ENCODE measurements at places on chromosomes 12 and 14.

GRCh38 chr14:101227611-101228594 lies 324.4 kb upstream of the RTL1 start:
- DNase-seq: no peak

DNA sequence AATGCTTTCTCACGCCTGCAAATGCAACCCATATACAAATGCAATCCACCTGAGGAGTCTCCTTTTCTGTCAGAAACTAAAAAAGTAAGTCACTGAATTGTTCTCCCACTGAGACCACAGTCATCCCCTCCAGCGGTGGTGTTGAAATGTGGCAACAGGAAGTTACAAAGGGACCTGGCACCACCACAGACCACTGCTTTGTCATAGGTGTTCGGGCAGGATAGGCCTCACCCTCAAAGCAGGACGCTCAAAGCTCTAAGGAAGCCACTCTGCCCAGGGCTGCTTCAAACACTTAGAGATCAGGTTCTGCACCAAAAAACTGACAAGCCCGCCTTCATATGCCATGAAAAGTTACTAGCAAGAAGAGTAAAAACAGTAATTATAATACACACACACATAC lies 11.3 kb downstream of the PHLDA1 start:
- DNase-seq: peak; percentile 22

DNA sequence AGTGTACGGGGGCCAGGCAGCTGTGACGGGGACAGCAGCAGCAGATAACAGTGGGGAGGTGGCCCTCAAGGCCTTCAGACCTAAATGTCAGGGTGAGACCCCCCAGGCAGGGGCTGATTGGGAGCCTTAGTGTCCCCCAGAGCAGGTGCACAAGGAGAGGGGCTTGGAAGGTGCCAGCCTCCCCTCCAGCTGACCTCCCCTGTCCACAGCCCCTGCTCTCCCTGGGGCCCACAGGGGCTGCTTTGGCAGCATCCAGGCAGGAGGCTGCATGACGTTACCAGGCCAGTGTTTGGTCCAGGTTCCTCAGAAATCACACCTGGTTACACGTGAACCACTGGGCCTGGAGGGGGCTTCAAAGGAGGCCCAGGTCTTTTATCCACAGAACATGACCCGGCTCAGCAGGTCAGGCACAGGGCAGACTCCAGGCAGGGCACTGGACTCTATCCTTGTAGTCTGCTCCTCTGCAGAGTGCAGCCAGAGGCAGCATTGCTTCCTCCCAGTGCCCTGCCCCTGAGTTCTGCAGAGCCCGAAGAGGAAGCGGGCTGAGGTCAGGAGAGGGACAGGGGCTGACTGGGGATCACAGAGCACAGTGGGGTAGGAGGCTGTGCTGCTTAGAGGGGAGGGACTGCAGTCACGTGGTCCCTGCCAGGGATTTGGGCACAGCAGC lies 2.6 kb upstream of the TRMT61A start:
- DNase-seq: no peak

GRCh38 chr14:77206877-77207389 lies 25.3 kb downstream of the TMEM63C start:
- no peak for DNase-seq

GRCh38 chr14:102185360-102185759 lies 45.7 kb downstream of the WDR20 start:
- DNase-seq: no peak

- no peak for DNase-seq
These were observed 78.3 kb downstream of the CDK17 start for GRCh38 chr12:96321941-96322340.

DNA sequence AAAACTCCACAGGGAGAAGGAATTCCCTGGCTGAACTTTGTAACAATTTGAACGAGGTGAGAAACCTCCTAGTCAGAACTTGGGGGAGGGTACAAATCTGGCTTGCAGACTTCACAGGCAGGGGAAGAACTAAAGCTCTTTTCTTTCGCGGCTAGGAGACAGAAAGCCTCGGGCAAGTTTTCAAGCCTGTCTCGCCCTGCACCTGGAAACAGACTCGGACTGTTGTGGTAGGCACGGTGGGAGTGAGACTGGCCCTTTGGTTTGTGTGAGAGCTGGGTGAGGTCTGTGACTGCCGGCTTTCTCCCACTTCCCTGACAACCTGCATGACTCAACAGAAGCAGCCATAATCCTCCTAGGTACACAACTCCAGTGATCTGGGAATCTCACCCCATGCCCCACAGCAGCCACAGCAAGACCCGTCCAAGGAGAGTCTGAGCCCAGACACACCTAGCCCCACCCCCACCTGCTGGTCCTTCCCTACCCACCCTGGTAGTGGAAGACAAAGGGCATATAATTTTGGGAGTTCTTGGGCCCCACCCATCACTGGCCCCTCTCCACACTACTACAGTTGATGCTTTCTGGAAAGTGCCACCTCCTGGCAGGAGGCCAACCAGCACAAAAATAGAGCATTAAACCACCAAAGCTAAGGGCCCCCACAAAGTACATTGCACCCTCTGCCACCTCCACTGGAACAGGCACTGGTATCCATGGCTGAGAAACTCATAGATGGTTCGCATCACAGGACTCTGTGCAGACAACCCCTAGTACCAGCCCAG lies 102.7 kb upstream of the ST8SIA1 start:
- DNase-seq: no peak

DNA sequence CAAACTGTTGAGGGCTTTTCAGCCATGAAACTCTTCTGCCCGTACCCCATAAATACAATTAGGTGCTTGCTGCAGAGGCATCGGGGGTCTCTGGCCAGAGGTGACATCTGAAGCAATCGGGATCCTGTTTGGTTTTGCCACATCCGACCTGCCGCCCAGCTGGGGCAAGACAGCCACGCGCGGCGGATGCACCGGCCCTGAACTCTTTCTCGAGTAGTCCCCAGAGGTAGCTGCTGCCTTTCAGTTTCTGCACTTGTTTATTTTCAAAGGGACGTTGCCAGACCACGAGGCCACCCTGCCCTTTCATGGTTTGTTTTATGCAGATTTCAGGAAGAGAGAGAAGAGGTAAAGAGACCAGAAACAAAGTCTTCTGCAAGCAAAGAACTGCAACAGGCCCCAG lies 10.6 kb upstream of the MLXIP start:
- DNase-seq: no peak

- no peak for DNase-seq
These were observed 946 bp downstream of the DDX24 start for GRCh38 chr14:94079891-94080620.

DNA sequence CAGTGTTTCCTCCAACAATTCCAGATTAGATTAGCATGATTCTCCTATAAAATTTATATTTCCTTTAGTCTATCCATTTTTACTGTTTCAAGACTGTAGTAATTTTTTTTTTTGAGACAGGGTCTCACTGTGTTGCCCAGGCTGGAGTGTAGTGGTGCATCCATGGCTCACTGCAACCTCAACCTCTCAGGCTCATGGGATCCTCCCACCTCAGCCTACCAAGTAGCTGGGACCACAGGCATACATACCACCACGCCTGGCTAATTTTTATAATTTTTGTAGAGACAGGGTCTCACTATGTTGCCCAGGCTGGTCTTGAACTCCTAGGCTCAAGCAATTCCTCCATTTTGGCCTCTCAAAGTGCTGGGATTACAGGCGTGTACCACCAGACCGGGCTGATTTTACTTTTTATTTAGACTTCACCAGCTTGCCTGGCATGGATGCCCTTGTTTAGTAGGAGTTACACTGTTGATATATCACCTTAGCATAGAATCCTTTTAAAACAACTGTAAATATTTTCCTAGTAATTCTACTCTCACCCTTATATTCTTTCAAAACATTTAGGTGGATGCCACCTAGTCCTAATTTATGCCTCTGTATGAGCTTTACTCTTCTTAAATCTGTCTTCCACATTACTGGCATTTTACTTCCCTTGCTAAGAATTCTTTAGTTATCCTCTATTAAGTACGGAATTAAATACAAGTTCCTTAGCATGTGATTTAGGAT lies 55.8 kb upstream of the LIMA1 start:
- DNase-seq: no peak

DNA sequence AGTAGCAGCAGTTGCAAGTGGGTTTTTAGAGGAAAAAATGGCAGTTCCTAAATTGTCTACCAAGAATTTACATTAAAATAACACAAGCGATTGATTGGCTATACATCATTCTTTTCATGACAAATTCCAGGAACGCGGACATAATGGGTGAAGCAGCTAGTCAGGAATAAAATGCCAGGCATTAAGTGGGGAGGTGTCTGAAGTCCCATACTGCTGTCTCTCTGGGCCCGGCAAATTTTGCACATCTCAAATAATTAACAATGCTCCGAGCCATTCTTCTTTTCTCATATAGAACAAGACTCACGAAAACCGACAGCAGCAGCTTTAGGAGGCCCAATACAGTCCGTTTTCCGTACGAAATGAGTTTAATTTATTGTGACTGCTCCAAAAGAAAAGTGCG lies 696 bp downstream of the RPL36AL start:
- DNase-seq: no peak

- DNase-seq: no peak
These were observed 336.5 kb downstream of the FSCB start for GRCh38 chr14:44170556-44170955.

- DNase-seq: no peak
These were observed 8.3 kb upstream of the PLEK2 start for GRCh38 chr14:67420102-67420739.

DNA sequence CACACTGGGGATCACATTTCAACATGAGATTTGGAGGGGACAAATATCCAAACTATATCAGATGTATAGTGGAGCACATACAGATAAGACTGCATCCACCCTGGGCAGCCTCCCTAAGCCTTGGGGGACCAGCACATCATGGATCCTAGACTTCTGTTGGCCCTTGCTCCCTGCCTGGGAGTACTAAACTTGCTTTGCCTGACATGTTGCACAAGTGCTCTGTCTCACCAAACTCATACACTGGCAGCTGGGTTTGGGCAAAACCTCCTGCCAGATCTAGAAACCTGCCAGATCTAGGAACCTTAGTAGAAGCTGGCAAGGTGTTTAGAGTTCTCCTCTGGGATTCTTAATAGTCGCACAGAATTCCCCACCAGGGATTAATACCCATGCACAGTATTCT lies 18.4 kb upstream of the DHRS4 start:
- DNase-seq: no peak

- no peak for DNase-seq
These were observed 246.2 kb upstream of the GRIP1 start for GRCh38 chr12:66925083-66925482.

- no peak for DNase-seq
These were observed 16.4 kb upstream of the PUS1 start for GRCh38 chr12:131912518-131913274.

GRCh38 chr14:62445570-62445969 lies 599.7 kb downstream of the KCNH5 start:
- no peak for DNase-seq

- DNase-seq: no peak
These were observed 24.8 kb downstream of the GPR68 start for GRCh38 chr14:91219517-91220389.

DNA sequence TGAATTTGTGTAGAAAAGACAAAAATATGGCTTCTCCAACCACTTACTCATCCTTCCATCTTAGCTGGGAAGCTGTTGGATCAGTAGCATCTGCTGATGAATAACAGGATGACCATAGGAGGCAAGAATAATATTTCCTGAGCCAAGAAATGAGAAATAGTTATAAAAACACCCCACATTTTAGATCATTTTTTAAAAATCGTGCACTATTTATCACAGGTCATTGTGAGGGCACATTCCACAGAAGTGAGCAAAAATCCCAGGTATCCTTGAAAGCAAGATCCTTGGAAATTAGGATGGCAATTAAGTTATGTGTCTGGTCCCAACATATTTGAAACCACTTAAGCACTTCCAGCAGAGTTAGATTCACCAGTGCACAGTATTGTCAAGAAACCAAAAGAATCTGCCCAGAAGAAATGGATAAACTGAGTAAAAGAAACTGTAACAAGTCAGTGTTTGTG lies 8.4 kb downstream of the FAR2 start:
- no peak for DNase-seq

DNA sequence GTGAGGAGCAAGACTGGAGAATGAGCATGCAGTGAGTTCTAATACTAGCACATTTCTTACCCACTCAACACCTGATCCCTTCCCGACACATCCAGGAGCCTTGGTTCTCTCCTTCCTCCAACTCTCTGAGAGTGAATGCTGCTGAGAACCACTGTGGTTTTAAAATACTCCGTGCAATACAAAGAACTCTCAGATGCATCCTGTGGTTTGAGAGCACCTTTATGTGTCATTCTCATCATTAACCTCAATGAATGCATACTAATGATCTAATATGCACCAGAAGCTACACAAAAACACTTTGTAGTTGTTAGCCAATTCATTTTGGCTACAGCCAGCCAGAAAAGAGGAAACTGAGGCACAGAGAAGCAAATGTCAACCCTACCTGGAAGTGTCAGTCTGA lies 87.6 kb downstream of the GALNT8 start:
- no peak for DNase-seq

- no peak for DNase-seq
These were observed 44.9 kb downstream of the KRT80 start for GRCh38 chr12:52146822-52147366.

GRCh38 chr12:112969547-112970306 lies 8.6 kb upstream of the OAS2 start:
- no peak for DNase-seq

GRCh38 chr12:125282921-125283320 lies 217.7 kb downstream of the AACS start:
- DNase-seq: no peak

DNA sequence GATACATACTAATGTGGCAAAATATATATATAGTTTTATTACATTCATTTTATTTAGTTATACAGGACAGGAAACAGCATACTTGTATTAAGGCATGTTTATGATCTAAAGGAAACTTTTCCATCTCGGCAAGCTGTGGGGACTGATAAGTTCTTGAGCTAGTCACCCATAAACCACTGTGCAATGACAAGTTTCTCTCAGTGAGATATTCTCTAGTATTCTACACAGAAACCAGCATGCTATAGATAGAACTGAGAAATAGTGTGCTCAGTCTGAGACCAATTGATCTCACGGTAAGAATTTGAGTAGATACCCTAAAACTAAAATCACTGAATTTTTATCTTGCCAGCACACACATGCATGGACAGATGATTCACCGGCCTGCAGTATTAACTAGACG lies 717.6 kb upstream of the NOVA1 start:
- DNase-seq: no peak

DNA sequence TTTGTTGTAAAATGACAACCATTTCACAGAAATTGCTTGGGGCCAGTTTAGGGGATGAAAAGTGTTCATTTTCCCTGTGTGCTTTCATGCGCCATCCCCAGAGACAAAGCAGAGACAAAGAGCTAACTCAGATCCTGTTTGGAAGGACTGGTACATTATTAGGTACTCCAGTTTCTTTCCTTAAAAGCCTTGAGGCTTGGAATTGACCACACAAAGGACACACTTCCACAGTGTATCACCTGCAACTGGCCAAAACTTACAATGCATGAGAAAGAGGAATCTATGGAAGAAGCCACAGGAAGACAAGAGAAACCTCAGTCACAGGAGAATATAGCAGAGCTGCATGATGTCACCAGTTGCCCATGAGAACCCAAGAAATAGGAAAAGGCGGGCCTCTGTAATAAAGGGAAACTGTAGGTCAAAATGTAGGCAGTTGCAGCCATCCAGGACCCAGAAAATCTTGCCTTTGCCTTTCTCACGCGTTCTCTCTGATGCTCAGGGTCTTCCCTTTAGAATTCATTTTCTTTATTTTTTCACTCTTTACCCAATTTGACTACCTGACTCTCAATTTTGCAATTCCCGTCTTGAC lies 339.0 kb downstream of the RMST start:
- DNase-seq: no peak
